ENCODE measurements at places on chromosomes 4 and X. TPM values are rescaled to one million over a fixed set of nuclear protein-coding genes. Genes with fewer than 3 reads are reported as not detected.

GRCh38 chr4:78616046-78616498, 64.5 kb downstream of the ANXA3 start:
- no peak for DNase-seq

GRCh38 chr4:74891037-74891436, 41.9 kb upstream of the PARM1 start:
- DNase-seq = no peak

- no peak for DNase-seq
Observed at GRCh38 chrX:132774010-132774714, 184.3 kb downstream of the HS6ST2 start.

GRCh38 chr4:98908182-98908581, 20.8 kb downstream of the EIF4E start:
- DNase-seq = no peak

DNA sequence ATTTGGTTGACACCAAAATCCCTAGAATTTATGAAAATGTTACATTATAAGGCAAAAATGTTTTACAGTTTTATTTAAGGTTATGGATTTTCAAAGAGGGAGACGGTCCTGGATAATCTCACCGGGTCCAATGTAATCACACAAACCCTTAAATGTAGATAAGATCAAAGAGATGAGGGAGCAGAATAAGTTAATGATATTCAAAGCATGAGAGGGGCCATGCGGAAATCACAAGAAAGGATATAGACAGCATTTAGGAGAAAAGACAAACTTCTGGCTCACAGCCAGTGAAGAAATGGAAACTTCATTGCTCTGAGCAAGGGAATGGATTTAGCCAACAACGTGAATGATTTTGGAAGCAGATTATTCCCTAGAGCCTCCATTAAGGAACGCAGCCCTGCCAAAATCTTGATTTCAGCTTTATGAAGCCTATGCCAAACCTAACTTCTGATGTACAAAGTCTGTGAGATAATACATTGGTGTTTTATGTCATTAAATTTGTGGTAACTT, 684.4 kb upstream of the GNPDA2 start:
- no peak for DNase-seq

Gene ADH7
- not detected for total RNA-seq

Data from colonic mucosa (tissue), 4 donors.